ENCODE measurements at places on chromosomes 3 and 15.

DNA sequence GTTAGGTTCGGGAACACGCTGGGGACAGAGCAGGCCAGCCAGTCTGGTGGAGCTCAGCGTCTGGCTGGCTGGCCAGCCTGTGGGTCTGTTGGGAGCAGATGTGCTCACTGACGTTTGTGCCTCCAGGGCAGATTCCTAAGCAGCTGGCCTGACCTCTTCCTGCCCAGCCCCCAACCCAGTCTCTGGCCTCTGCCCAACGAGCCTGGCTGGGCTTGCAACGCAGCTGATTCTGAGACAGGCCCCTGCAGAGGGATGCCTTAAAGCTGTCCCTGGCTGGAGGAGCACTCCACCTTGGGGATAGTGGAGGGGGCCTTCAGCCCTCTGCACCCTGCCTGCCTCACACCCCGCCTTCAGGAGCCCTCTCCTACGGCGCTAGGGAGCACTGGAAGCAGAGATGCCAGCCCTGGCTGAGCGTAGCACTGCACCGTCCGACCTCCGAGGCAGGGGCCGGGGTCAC lies 46.0 kb downstream of the KLF13 start:
- DNase-seq = no peak

GRCh38 chr3:7977245-7978086 lies 524.2 kb upstream of the LMCD1 start:
- no peak for DNase-seq

DNA sequence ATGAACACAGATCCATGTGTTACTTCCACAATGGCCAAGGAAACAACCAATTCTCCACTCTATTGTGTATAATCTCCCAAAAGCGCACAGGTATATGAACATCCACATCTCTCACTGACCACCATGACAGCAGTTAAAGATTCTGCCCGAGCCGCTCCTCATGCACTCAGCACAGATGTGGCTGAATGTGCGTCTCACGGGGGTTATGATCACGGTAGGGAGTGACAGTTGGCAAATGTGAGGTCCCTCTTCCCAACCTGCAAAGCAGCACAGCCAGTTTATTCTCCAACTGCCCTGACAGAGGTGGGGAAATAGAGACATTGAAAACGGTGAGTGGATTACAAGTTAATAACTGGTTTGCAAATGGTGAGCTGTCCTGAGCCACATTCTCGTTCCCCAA lies 17.6 kb downstream of the FOXP1 start:
- no peak for DNase-seq

GRCh38 chr3:190370369-190370768 lies 17.6 kb upstream of the CLDN16 start:
- no peak for DNase-seq

DNA sequence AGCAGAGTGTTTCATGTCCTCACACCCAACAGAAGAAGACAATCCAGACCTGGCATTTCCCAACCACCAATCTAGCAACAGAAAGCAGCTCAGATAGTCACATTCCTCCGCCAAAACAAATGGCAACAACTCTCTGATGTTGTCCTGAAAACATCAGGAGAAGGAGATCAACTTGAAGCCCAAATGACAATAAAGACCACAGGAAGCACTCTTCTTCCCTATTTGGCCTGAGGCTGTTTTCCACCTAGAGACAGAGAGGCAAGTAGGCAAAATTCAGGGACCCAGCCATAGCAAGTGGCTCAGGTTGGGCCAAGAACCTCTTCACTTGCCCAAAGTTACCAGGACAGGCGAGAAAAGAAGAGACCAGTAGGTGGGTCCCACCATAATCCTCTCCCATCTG lies 35.0 kb downstream of the ZNF148 start:
- DNase-seq = no peak

GRCh38 chr3:154766765-154767503 lies 313.2 kb upstream of the MME start:
- DNase-seq = no peak

GRCh38 chr3:177349384-177349783 lies 152.1 kb upstream of the TBL1XR1 start:
- DNase-seq = no peak

GRCh38 chr15:83854321-83854720 lies 200.4 kb downstream of the ADAMTSL3 start:
- DNase-seq = no peak

DNA sequence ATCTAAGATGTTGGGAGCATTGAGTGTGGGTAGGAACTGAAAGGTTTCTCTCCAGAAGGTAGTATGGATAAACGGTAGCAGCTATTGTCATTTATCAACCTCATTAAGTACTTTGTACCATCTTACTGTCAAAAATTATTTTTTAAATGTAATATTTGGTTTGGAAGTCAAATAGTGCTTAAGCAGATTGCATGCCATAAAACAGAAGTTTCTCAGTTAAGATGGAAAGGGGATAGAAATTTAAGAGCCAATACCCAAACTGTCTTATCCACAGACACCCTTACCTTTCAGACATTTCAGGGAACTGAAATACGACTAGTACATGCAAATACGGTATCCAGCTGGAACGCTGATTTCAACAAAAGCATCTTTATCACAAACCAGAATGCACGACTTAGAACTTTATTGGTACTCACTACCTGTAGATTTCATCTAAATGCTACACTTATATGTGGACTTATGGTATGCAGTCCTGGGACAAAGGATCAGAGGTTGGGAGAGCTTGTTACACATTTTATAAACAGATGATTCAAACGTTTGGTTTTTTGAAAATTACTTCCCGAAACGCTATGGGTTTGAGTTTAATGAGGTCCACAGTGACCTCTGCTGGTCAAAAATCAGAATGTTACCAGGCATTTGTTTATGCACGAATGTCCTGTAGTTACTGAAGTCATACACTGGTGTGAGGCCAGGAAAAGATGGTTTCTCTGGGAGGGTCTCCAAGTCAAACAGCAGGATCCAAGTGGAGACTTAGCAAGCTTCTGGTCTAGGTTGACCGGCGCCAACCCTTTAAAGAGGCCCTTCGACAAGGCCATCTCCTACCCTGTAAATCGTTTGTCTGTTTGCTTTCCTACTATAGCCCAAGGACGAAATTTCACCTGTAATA lies 45.7 kb upstream of the DUT start:
- peak; percentile 54 for DNase-seq

DNA sequence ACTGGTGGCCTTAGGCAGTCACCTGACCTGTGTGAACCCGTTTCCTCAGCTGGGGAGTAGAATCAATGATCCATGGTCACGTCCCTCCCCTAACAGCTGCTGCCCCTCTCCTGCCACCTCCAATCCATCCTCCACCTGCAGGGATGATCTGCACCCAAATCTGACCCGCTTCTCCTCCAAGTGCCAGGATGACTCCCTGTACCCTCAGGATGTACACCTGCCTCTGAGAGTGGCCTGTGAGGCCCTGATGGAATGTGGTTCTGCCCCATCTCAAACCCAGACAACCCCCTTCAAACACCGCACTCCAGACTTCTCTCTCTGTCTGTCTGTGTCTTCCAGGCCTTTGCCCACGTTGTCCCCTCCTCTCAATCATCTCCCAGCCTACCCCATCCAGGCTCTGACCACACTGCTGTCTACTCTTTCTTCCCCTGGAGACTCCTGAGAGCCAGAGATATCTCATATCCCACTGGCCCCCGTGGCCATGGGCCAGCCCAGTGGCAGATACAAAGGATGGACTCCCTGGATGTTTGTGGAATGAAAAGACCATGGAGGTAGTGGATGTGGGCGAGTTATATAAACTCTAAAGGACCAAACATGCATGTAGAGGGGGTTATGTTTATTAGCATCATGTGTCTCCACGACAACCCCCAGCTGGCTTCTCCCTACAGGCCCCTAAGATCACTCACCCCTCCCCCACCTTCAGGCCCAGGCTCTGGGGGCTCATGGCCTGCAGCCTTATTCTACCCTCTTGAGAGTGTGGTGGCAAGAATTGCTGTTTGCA lies 84.9 kb downstream of the SMAD6 start:
- DNase-seq = no peak

DNA sequence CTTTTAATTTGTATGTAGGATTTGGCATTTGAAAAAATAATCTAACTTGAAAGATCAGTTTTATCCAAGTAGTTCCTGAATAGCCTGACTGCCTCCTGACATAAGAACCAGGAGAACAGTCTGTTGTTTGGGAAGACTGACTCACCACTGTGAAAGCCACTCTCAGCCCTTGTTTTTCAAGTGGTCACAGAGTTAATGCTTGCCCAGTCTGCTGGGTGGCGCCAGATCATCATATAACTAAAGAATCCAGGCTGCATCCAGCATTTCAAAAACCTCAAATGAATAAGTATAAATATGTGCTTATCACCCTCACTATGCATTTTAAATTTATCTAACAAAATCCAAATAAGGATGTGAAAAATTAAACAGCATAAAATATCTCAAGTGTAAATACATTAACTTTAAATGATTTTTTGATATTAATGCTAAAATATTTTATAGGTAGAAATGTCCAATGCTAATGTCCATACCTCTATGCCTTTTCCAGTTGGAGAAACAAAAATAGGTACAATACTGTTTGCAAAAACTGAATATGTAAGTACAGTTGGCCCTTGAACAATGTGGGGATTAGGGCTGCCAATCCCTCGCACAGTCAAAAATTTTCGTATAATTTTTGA lies 26.9 kb upstream of the ZBBX start:
- DNase-seq = no peak

DNA sequence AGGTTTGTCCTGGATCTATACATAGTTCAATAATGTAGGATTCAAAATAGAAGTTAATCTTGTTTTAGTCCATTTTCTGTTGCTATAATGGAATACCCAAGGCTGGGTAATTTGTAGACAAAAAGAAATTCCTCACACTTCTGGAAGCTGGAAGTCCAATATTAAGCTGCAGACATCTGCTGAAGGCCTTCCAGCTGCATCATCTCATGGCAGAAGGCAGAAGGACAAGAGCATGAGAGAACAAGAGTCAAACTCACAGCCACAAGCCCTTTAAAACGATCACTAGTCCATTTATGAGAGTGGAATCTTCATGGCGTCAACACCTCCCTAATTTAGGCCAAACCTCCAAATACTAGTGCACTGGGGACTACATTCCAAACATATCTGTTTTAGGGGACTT lies 669.3 kb downstream of the ROBO2 start:
- DNase-seq = no peak

DNA sequence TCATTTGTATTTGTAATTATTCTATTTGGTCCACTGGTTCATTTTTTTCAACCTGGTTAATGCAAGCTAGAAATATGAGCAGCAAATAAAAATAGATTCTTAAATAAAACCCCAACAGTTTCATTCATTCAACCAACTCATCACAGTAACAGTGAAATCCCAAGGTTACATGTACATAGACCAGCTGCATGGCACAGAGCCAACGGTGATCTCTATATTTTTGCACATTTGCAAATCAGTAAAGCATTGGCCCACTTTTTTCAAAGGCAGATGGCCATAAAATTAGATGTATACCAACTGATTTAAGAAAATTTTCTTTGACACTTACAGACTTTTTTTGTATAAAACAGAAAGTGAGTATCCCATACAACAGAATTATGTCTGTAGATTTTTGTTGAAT lies 49.3 kb downstream of the STRIT1 start:
- DNase-seq = no peak

GRCh38 chr15:48112242-48112641 lies 8.5 kb upstream of the SLC24A5 start:
- DNase-seq = no peak

GRCh38 chr15:56989411-56989924 lies 71.0 kb downstream of the TCF12 start:
- DNase-seq = no peak

GRCh38 chr3:15102836-15103235 lies 3.9 kb upstream of the RBSN start:
- no peak for DNase-seq

- DNase-seq = no peak
Measured at GRCh38 chr3:10927551-10927950, 65.0 kb upstream of the SLC6A1 start.

DNA sequence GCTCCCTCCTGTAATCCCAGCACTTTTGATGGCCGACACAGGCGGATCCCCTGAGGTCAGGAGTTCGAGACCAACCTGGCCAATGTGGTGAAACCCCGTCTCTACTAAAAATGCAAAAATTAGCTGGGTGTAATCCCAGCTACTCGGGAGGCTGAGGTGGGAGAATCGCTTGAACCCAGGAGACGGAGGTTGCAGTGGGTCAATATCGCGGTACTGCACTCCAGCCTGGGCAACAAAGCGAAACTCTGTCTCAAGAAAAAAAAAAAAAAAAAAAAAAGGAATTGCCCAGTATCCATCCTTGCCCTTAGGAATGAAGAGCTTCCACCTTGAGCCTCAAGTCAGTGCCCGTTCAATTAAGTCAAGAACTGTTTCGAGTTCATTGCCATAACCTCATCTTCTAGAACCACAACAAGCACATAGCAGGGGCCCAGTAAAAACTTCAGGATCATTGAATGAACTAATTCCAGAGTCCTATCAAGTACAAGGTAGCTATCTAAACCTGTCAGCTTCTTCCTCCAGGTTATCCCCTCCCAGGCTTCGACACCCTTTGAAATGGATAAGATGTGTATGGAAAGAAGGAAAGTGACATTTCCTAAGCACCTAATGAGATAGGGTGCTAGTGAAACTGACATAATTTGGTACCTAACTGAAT lies 826 bp downstream of the DBR1 start:
- no peak for DNase-seq

DNA sequence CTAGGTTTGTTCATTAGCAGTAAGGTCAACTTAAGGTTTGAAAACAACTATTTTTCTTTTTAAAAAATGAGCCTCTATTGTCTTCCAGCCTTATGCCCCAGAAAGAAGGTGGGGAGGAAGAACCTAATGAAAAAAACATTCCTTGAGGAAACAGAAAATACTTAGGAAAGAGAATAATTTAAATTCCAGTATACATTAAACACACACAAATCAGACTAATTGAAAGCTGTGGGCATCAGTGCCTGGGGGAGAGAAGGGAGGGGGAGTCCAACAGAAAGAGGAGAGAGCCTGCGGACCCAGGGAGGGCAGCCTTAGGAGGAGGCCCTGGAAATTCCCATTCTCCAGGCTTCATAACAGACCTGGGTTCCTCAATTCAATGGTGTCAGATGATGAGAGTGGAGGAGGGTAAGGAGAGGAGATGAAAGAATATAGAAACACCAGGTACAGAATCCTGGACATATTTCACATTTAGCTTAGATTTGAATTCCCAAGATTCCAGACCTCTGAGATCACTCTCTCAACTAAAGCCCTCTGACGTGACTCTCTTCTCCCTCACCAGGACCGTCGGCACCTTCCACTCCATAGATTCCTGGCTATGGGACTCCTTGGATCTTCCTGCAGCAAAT lies 320.5 kb upstream of the UMPS start:
- no peak for DNase-seq

GRCh38 chr3:16935781-16936180 lies 51.0 kb downstream of the PLCL2 start:
- no peak for DNase-seq

- no peak for DNase-seq
Measured at GRCh38 chr3:122773944-122774509, 19.6 kb downstream of the HSPBAP1 start.

DNA sequence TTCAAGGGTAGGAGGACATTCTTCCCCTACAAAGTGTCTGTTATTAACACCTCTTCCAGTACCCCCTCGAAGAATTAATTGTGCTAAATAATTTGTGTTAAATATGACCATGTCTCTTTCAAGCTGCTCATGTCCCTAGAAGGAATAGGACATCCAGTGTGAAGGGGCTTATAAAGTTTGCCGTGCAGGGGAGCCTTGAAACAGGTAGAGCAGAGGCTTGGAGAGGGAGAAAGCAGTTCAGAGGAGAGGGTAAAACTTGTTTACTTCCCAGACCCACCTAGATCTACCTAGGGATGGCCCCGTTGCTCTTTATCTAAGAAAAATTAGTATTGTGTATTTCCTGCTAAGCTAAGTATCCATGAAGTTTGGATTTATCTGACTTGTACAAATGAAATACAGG lies 114.8 kb downstream of the CACNA2D3 start:
- DNase-seq = no peak

- DNase-seq = peak; percentile 36
Measured at GRCh38 chr15:92807971-92808571, 92.1 kb upstream of the CHD2 start.
